Activated T-cell treated with anti-CD3 and anti-CD28 coated beads, Interleukin-2, amount 50 U/mL, for 4 hours (primary cell): ENCODE measurements at places on chromosomes 7 and 10.

GRCh38 chr10:51960494-51960895 lies 261.1 kb upstream of the CSTF2T start:
- DNase-seq = no peak

GRCh38 chr7:16187131-16187530 lies 234.2 kb downstream of the CRPPA start:
- no peak for DNase-seq

DNA sequence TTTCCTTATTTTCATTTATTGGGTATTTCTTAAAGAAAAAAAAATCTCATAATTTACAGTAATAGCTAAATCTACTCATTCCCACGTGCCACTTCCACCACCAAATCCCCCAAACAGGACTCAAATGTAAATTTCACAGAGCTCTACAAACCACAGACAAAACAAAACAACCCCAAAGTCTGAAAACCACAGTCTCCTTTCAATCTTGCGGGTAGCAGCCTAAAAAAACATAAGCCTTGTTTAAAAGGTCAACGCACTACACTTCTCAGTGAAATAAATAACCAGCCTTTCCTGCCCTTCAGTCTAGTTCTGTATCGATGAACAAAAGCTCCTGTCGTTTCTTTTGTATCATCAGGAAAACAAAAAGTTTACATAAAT lies 121.8 kb upstream of the AFAP1L2 start:
- no peak for DNase-seq

DNA sequence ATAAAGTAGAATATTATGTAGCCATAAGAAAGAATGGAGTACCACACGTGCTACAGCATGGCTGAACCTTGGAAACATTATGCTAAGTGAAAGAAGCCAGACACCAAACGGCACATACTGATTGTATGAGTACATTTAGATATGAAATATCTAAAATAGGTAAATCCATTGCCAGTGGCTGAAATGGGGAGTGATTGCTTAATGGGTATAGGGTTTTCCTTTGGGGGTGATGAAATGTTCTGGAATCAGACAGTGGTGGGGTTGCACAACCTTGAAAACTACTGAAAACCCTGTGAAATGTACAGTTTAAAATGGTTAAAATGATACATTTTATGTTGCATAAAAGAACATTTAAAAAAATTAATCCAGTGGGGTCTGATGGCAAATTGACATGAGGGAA lies 667.9 kb downstream of the AUTS2 start:
- DNase-seq = no peak

- no peak for DNase-seq
These were observed 8.4 kb upstream of the R3HCC1L start for GRCh38 chr10:98125940-98126631.

DNA sequence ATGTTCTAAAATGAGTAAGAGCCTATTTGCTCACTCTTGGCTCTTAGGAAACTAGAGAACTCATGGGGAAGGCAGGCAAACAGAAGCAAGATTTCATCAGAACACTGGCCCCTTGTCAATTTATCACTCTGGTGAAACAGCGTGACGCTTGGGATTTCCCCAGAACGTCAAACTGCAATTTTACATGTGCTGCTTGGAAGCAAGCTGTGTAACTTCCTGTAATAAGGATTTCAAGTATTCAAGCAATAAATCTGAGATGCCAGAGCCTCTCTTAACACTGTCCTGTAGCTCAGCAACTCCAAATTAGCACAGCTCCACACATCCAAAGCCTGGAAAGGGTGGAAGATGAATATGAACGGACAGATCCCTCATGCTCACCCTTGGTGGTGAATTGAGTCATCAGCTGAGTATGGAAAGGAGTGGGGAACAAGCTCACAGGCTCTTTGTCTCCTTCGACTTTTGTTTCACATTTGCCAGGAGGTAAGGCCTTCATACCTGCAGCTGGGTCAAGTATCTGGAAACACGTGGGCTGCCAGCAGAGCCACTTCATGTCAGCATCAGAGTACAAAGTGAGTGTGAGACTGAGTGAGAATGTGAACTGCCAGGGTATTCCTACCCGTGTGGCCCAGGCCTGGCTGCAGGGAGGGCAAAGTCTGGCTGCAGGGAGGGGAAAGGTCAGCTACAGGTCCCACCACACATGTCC lies 140.4 kb upstream of the NAMPT start:
- DNase-seq = peak; percentile 49

- no peak for DNase-seq
These were observed 71.7 kb downstream of the MYL10 start for GRCh38 chr7:101557421-101557820.
